ENCODE measurements at places on chromosomes 5 and 9. TPM values are rescaled to one million over a fixed set of nuclear protein-coding genes. Genes with fewer than 3 reads are reported as not detected.
A peak's percentile ranks its signal among the peaks of the same experiment; 100 is the strongest.

- no peak for DNase-seq
These were observed 21.2 kb downstream of the ANXA1 start for GRCh38 chr9:73172901-73173215.

DNA sequence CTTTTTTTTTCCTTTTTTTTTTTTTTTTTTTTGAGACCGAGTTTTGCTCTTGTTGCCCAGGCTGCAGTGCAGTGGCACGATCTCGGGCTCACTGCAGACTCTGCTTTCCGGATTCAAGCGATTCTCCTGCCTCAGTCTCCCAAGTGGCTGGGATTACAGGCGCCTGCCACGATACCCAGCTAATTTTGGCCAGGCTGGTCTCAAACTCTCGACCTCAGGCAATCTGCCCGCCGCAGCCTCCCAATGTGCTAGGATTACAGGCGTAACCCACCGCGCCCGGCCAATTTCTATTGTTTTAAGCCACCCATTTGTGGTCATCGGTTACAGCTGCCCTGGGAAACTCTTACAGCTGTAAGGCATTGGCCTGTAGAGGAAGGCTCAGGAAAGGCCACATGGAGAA lies 617.7 kb downstream of the GABRG2 start:
- no peak for DNase-seq

GRCh38 chr5:167793700-167794099 lies 497.7 kb upstream of the WWC1 start:
- DNase-seq, result no peak

- peak; percentile 88 for DNase-seq
These were observed 2.1 kb downstream of the NR4A3 start for GRCh38 chr9:99823681-99824377.

The LRRC26 gene
- 0.60 TPM for total RNA-seq
